RWPE1 (cell line): ENCODE measurements at places on chromosomes 3 and 15.

- DNase-seq, result no peak
Observed at GRCh38 chr15:36901012-36901411, 199.3 kb downstream of the MEIS2 start.

- DNase-seq, result peak; percentile 3
Observed at GRCh38 chr3:29683018-29683993, 402.4 kb downstream of the RBMS3 start.

DNA sequence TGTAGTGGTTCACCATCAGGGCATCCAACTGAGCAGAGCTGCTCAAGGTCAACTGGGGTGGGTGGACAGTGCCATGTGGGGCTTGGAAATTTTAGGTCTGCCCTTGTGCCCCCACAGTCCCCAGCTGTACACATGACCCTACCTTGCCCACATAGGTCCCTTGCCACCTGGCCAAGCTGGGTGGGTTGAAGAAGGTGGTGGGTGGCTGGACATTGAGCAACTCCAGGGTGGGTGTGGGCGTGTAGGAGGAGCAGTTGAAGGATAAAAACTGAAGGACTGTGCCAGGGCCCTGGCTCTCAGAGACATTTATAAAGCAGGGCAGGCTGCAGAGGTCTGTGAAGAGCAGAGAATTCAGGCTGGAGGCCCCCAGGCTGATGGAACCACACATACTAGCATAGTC is 568 bp downstream of the CDHR4 start:
- DNase-seq, result no peak

- DNase-seq, result no peak
Observed at GRCh38 chr15:33194237-33194636, 277 bp downstream of the FMN1 start.

- peak; percentile 6 for DNase-seq
Observed at GRCh38 chr15:96560246-96560895, 229.9 kb downstream of the NR2F2 start.

DNA sequence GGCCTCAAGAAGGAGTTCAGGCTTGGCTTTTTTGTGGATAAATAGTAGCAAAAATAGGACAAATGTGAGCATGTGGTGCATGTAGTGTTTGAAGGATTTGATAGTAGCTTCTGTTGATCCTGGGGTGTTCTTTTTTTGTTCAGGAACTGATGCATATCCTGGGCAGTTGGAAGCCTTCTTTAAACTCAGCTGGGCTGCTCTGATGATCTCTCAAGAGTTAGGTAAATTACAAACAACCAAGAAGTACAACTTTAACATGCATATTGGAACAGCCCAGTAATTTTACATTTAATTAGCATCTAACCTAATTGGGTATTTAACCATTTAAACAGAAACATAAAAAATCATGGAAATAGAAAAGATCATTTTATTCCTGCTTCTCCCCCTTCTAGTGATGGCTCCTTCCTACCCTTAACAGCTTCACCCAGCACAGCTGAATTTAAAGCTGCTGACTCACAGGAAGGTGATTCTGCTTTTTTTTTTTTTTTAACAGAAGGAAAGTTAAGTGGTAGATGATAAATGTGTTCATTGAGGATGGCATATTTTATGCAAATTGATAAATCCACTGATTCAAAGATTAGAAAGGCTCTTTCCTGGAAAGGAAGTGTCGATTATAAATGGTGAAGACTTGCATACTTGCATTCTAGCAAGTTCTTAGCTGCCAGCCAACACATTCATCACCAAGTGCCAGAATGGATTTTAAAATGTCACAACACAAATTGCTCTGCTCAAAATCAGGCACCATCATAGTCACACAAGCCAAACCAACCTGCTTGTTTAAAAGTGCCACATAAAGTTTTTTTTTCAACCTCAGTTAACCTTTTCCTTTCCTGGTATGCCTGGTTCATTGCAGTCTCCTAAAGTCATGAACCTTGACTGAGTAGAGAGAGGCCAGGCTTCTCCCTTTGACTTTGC is 20.0 kb downstream of the SLC35G2 start:
- no peak for DNase-seq

- no peak for DNase-seq
Observed at GRCh38 chr15:54815556-54815955, 381.2 kb downstream of the RSL24D1 start.

- DNase-seq, result no peak
Observed at GRCh38 chr15:25706176-25706955, 156.8 kb downstream of the ATP10A start.

GRCh38 chr3:42110631-42111030 is 19.5 kb downstream of the TRAK1 start:
- no peak for DNase-seq

- no peak for DNase-seq
Observed at GRCh38 chr3:5002174-5002870, 23.1 kb downstream of the BHLHE40 start.

- DNase-seq, result peak; percentile 24
Observed at GRCh38 chr3:124786511-124787241, 56.4 kb downstream of the UMPS start.

GRCh38 chr15:90184119-90184785 is 16.9 kb upstream of the SEMA4B start:
- DNase-seq, result peak; percentile 83

- DNase-seq, result no peak
Observed at GRCh38 chr3:128174675-128175590, 21.7 kb downstream of the EEFSEC start.

- DNase-seq, result no peak
Observed at GRCh38 chr3:77562089-77562488, 522.2 kb downstream of the ROBO2 start.

DNA sequence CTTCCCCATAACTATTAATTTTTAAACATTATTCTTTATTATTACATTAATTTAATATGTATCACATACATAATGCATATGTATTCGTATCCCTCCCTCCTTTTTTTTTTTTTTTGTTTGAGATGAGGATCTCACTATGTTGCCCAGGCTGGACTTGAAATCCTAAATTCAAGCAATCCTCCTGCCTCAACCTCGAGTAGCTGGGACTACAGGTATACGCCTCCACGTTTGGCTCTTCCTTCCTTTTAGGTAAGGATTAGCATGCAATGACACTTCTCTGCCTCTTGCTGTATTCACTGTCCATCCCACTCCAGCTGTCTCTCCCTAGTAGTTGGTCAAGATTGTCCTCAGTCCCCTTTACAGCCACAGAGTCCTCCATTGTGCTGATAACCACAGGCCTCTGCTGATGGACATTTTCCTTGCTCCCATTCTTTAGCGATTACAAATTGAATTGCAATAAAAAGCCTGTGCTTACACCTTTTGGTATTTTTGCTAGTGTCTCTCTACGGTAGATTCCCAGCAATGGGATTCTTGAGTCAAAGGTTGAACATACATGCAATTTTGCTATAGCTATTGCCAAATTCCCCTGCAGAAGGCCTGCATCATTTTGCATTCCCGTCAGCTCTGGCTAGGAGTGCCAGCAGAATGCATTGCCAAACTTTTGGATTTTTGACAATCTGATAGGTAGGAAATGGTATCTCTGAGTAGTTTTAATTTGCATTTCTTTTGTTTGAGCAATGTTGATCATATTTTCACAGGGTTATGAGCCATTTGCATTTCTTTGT is 156.6 kb downstream of the SMAD6 start:
- DNase-seq, result no peak

DNA sequence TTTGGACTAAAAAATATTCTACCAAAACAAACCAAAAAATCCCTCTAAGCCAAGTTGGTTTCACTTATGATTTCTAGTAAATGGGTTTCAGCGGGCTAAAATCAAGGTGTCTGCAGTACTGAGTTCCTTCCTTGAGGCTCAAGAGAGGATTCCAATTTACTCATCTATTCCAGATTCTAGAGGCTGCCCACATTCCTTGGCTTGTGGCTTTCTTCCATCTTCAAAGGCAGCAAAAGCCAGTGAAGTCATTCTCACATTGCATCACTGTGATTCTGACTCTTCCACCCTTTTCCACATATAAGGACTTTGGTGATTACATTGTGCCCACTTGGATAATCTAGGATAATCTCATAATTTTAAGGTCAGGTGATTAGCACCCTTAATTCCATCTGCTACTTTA is 48.1 kb downstream of the DPPA2 start:
- no peak for DNase-seq

- no peak for DNase-seq
Observed at GRCh38 chr3:101574388-101575112, 570 bp downstream of the PCNP start.

DNA sequence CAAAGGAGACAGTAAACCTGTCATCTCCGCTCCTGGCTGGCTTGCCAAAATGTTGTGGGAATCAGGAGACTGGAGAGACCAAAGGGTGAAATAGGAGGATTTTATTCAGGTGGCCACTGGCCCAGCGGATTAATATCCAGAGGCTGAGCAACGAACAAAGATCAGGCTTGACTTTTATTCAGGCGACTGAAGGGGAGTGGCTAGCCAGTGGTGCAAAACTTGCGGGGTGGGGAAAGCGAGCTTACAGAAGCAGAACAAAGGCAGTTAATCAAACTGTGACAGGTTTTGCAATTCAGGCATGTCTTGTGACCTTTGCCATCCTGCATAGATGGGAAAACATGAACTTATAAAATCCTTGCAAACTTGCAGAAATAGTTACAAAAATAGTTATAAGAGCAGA is 19.8 kb upstream of the ACAD9 start:
- no peak for DNase-seq

- DNase-seq, result no peak
Observed at GRCh38 chr3:34323517-34323916, 525.1 kb downstream of the PDCD6IP start.

- no peak for DNase-seq
Observed at GRCh38 chr3:126100634-126101301, 16.8 kb upstream of the SLC41A3 start.

DNA sequence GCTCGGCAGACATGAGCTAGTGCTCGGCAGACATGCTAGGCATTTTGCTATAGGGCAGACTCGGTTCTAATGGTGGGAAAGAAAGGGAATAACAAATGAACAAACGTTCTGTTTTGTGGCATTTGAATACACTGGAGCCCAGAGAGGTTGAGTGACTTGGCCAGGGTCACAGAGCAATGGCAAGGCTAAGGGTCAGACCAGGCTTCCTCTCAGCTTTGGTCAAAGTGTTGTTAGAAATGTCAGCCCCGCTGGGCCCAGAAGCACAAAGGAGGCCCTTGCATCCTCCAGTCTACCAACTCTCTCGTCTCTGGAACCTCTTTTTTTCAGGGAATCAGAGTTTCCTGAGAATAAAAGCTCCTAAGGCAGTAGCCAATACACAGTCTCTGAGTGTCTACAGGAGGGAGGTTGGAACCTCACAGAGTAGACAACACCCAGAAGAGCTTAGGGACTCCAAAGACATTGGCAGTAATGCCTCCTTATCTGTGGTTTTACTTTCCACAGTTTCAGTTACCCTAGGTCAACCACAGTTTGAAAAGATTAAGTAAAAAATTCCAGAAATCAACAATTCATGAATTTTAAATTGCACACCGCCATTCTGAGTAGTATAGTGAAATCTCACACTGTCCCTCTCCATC is 47.3 kb downstream of the SSUH2 start:
- DNase-seq, result no peak

DNA sequence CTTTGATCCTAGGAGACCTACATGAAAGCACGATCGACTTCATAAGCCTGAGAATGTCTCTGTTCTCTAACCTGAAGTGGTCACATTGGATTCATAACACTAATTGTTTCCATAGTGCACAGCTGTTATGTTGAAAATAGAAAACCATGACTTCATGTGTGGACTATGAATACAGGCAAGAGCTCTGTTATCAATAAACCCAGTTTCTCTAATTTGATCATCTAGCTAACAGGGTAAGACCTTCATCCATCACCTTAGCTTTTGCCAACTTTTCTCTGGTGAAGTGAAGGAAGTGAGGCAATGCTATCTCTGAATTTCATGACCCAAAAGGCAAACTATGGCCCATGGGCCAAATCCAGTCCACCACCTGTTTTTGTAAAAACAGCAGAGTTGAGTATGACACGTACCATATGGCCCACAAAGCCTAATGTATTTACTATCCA is 27.2 kb downstream of the ABI3BP start:
- DNase-seq, result no peak

- DNase-seq, result no peak
Observed at GRCh38 chr15:86917361-86917671, 837.6 kb downstream of the AGBL1 start.

- DNase-seq, result peak; percentile 30
Observed at GRCh38 chr15:95690631-95691340, 639.7 kb upstream of the NR2F2 start.

GRCh38 chr3:117238806-117239205 is 529.2 kb downstream of the TUSC7 start:
- DNase-seq, result no peak

GRCh38 chr3:119240101-119240590 is 532 bp downstream of the B4GALT4 start:
- DNase-seq, result peak; percentile 14

GRCh38 chr3:13556917-13557316 is 8.0 kb downstream of the FBLN2 start:
- no peak for DNase-seq

- DNase-seq, result peak; percentile 71
Observed at GRCh38 chr15:98548139-98548971, 100.0 kb upstream of the IGF1R start.

GRCh38 chr3:138405486-138405885 is 28.9 kb upstream of the ESYT3 start:
- no peak for DNase-seq

DNA sequence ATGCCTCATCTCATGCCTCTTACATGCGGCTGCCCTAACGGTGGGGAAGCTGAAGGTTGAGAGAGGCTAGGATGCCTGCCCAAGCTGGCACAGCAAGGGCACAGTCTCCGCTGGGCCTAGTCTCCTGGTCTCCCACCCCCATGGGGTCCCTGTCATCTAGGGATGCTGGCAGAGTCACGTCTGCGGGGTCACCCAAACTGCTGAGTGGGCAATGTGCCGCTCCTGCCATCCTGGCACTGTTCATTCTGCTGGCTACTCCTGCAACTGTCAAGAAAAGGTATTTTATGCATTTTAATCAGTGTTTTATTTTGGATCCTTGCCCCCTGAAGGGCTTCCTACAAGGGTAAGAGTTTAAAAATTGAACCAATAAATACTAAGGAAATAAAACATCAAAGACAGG is 12.8 kb downstream of the LINGO1 start:
- DNase-seq, result no peak

DNA sequence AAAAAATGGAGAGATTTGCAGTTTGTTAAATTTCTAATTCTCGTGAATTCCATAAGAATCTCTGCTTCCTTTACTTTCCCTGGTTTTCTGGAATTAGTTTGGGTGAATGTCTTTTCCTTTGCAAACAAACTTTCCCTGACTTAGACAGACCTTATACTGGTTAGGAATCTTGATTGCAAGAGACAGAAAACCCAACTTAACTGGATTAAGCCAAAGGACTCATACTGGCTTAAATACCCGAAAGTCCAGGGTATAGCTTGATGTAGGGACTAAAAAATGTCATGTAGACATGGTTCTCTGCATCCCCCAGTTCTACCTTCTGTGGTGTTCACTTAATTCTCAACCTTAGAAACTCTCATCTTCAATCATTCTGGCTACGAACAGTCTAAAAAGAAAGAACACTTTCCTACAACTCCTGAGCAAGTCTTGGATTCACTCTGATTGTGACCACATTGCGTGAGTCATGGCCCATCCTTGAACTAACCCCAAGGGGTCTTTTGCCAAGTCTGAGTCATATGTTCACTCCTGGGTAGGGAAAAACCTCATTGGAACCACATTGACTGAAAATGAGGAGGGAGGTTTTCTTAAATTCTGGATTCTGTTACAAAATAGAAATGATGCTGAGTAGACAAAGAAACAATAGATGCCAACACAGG is 136.0 kb upstream of the DAZL start:
- DNase-seq, result no peak

GRCh38 chr15:27241943-27242342 is 271.0 kb downstream of the GABRG3 start:
- no peak for DNase-seq
